MCF 10A (cell line): ENCODE measurements at places on chromosomes 12 and 14.

GRCh38 chr14:89317051-89317691 lies 99.9 kb downstream of the FOXN3 start:
- no peak for DNase-seq

DNA sequence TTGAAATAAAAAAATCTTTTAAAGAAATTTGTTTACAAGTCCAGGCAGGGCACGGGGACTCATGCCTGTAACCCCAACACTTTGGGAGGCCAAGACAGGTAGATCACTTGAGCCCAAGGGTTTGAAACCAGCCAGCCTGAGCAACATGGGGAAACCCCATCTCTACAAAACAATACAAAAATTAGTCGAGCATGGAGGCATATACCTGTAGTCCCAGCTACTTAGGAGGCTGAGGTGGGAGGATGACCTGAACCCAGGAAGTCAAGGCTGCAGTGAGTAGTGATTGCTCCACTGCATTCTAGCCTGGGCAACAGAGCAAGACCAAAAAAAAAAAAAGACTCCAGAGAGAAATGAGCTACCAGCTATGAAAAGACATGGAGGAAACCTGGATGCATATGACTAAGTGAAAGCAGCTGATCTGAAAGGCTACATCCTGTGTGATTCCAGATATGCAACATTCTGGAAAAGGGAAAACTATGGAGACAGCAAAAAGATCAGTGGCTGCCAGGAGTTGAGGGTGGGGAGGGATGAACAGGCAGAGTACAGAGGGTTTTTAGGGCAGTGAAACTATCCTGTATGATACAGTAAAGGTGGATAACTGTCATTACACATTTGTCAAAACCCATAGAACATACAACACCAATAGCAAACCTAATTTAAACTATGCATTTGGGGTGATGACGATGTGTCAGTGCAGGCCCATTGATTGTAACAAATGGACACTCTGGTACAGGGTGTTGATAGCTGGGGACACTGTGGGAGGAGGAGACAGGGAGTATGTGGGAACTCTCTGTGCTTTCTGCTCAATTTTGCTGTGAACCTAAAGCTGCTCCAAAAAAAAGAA lies 59.9 kb downstream of the PRKAB1 start:
- DNase-seq, result no peak

- no peak for DNase-seq
These were observed 440.1 kb upstream of the FAR2 start for GRCh38 chr12:28708918-28709371.

- DNase-seq, result no peak
These were observed 12.8 kb downstream of the LGALS3 start for GRCh38 chr14:55141825-55142224.

DNA sequence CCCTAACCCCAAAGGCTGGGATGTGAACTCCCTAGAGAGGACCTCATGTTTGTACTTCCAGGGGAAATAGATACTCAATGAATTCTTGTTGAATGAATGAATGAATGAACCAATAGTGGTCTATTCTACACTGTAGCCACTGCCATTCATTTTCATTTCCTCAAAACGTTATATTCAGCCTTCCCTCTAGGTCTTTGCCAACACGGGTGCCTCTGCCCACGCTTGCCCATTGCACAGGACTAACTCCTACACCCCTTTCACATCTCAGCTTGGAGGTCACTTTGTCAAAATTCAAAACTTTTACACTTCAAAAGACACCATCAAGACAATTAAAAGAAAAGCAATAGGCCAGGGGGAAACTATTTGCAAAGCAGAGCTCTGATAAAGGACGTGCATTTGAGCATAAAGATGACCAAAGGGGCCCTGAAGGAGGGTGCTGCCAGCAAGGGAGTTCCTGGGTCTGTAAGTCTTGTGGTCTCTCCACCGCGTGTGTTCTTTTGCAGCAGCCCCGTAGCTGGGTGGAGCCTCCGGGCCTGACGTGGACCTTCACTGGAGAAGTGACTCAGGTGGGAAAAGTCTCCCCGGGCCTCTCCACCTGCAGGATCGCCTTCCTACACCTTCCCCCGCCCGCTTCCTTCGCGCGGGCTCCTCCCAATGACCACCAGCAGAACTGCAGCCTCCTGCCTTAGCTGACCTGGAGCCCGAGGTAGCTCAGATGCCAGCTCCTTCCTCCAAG lies 31.5 kb downstream of the TMEM63C start:
- peak; percentile 65 for DNase-seq

DNA sequence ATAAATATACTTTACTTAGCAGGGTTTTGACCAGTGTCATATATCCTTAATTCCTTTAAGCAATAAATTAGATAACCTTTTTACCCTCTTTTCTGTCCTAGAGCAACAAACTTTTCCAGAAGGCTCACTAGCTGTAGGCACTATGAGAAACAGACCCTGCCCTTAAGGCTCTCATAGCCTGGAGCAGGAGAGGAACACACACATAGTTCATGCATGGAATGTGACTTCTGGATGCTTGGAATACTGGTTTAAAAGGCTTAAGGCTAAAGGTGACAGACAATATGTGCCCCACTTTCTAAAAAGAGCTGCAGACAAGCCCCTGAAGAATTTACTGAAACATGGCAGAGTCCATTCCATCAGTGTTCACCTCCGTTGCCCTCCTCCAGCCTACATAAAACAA lies 237.2 kb downstream of the TTC8 start:
- no peak for DNase-seq

- no peak for DNase-seq
These were observed 12.1 kb downstream of the TRMT61A start for GRCh38 chr14:103540821-103541708.

- DNase-seq, result no peak
These were observed 7.6 kb upstream of the RILPL1 start for GRCh38 chr12:123540899-123541662.

DNA sequence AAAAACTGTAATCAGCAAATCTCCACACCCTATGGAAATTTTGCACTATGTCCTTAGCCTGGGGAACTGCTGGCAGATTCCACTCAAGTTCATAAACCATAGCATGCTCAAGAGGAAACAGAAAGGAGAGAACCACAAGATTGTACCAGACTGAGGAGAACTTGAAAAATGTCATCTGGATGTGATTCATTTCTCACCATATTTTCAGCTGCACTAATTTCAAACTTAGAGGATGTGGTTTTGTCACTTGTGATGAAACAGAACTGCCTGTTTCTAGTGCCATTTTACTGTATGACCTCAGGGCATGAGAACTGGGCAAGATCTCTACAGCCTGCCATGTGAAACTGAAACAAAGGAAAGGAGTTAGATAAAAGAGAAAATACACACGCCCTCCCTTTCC lies 1493.1 kb upstream of the FLRT2 start:
- peak; percentile 76 for DNase-seq

- peak; percentile 25 for DNase-seq
These were observed 93.1 kb upstream of the EVL start for GRCh38 chr14:99971941-99972747.

DNA sequence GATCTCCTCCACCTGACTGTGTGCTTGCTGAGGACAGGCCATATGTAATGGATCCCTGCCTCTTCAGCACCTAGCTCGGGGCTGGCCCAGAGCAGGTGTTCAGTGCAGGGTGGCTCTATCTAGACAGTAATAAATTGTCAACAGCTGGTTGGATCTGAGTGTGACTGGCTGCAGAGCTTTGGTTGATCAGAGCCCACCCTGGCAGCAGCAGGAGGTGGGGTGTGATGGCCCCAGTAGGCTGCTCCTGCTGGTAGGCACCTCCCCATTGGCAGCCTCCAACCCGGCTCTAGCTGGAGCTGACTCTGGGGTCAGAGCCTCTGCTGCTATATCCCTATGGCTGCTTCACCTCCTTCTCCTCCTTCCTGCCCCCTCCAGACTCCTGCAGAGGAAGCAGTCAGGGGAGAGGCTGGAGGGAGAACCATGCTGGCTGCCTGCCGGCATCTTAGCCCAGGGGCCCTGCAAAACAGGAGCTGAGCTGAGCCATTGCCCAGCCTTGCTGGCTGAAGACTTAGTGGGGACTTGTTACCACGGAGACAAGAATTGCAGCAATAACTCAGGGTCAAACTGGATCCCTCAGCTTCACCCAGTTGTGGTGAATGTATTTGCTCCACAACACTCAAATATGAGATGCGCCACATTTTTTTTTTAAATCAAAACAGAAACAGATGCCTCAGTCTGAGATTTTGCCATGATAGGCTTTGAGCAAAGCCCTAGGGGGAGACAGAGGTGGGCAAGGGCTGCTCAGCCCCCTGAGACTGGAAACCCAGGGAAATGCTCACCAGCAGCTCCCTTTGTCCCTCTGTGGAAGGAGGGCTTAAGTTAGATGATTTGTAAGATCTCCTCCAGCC lies 22.2 kb downstream of the TMEM63C start:
- DNase-seq, result no peak

- no peak for DNase-seq
These were observed 7.8 kb downstream of the ACOT4 start for GRCh38 chr14:73599499-73599898.

DNA sequence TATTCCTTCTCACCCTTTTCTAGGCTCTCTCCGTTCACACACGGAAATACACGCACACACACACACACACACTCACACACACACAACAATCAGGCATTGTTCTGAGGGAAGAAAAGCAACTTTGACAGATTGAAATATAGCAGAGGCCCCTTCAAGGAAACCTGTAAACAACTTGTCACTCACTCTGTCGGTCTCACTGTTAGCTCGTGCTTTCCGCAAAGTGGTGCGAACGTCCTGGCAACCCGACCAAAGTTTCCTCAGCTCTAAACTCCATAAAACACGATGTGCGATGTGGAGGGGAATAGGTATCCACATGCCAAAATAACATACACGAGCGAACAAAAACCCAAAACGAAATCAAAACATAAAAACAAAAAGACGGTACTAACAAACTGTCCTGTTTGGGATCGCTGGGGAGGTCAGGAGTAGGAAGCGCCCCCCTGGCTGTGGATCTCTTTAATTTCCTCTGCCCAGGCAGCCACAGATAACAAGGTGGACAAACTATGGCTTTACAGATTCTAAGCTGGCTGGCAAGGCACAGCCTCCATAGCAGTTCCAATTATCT lies 822 bp upstream of the SOX5 start:
- no peak for DNase-seq

- DNase-seq, result no peak
These were observed 461.9 kb downstream of the RAD51B start for GRCh38 chr14:68281497-68281896.

DNA sequence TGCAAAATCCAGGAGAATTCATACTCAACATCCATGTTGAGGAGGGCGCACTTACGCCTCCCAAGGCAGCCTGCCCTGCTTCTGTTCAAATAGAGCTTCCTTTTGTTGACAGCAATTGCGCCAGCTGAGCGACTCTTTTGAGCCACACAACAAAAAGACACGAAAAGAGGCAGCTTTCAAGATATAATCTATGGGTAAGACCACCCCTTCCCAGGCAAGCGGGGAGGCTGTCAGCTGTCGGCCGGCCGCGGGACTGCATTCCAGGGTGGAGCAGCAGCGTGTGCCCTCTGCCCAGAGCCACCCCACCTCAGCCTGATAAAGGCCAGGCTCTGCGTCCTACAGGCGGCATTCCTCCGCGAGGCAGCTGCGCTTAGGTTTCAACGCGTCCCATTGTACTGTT lies 15.8 kb upstream of the STAB2 start:
- DNase-seq, result no peak

DNA sequence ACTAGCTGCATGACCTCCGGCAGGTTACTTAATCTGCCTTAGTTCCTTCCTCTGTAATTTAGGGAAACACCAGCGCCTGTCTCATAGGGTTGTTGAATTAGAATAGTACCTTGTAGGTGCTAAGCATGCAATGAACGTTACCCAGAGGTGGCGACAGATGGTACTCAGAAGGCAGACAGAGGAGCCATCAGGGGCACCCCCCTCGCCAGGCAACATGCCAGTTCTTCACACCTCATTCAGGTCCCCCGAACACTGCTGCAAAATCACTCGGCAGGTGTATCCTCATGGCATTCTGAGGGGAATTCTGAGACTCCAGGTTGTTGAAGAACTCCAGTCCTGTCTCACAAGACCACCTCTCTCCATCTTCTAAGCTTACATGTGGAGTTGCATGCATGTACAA lies 10.1 kb downstream of the ISM2 start:
- no peak for DNase-seq

DNA sequence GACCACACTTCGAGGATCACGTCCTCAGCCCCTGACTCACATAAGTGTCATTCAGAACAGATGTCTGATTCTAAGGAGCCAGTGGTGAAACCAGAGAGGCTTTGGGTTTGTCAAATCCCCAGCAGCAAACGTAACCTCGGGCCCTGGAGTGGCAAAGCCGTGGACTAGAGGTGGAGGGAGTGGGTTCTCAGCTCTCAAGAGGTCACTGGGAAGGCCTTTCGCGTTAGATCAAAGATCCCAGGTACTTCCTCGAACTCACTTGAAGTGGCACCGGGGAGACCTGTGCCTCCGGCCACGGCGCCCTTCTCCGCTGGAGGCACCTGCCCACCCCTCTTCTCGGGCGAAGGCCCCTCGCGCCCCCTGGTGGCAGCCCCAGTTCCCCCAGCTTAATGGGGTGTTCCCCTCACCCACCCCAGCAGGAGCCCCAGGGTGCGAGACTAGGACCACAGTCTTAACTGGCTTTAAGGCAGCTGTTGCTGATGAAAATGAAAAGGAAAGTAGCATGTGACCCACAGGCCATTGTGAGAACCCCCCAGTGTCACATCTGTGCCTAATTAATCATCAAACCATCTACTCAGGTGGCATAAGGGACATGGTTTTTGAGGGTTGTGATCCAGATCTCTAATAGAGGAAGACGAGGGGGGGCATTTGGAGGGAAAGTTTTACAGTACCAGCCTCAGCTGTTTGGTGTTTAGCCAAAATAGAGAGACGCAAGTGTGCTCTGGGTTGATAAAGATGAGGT lies 672 bp upstream of the ESR2 start:
- peak; percentile 54 for DNase-seq

DNA sequence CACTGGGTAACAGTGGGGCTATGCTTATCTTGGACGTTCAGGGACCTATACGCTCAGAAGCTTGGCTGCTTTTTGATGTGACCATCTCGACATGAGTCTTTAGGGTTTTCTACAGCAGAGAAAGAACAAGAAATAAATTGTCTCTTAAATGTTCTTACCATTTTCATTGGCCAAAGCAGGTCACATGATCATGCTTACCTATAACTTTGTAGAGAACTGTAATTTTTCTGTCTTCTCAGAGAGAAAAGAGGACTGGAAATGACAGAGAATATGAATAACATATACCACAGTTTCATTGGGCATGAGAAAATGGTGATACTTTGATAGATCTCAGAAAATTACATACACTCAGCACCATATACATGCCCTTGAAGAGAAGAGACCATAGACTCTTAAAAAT lies 390.9 kb downstream of the NRXN3 start:
- no peak for DNase-seq

DNA sequence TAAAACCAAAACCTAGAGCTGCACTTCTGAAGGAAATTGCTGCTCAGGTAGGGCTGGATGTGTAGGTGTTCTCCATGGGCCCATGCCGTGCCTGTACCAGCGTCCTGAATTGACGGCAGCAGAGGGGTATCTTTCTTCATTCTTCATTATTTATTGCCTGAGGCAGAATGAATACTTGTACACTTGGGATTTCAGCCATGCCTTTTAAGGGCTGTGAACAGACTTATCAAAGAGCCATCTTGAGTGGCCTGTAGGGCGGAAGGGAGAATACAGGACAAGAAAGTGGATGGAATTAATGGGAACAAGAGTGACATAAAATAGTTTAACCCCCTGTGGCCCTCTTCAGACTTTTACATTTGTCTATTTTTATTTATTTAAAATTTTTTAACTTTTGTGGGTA lies 61.4 kb downstream of the RASSF3 start:
- peak; percentile 28 for DNase-seq

GRCh38 chr14:92413379-92413778 lies 90.4 kb downstream of the SLC24A4 start:
- DNase-seq, result no peak
